Stimulated activated memory B cell treated with anti-CD40 and anti-IgM and Interleukin-4, amounts not matched to agents 10 μg/mL and 1 μg/mL and 100 μg/mL, for 72 hours (primary cell): ENCODE measurements at places on chromosomes 1 and 21.

- ATAC-seq: no peak
Measured at GRCh38 chr1:228279011-228279721, 71.3 kb downstream of the OBSCN start.

GRCh38 chr1:172252958-172253357 is 167.5 kb upstream of the C1orf105 start:
- ATAC-seq: no peak

- peak; percentile 78 for ATAC-seq
Measured at GRCh38 chr1:38858833-38859560, 575 bp downstream of the RRAGC start.

DNA sequence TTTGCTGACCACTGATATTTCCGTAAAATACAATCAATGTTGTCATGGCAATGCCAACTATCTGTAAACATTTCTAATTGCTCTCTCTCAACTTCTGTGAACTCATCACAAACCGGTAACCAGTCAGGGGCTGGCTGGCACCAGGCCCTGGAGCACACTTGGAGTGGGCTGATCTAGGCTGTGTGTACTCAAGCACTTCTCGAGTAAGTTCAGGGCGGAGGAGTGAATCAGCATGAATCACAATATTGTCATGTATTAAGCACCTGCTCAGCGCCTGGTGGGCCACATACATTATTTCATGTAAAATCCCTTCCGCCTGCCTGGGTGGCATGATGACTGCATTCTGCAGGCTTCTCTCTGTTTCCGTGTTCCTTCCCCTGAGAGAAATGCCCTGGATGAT is 212.4 kb downstream of the FOXD2 start:
- no peak for ATAC-seq

- ATAC-seq: peak; percentile 97
Measured at GRCh38 chr1:21334214-21335087, 44.2 kb upstream of the ECE1 start.

DNA sequence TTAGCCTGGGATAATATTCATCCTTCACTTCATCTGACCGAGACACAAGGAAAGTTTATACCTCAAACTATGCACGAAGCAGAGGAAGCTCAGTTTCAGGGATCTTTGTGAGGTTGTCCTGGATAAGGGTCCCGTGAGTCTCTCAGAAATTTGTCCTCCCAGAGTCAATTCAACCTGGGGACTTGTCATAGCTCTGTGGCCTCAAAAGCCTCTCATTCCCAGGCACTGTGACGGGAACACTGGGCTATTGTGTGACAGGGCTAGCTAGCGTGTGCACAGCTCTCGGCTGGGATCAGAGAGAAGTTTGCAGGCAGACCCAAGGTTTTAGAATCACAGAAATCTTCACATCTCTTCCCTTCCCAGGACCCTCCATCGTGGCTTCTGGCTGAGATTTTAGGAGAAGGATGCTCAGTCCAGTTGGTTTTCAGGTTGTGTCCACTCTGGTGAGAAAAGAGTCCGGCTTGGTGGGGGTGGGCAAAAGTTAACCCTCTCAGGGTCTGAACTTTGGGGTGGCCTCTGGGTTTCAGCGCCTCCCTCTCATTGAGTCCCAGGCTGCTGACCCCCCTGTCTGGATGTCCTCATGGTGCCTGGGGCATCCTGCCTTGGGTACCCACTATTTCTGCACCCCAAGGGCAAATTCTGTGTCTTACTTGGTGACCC is 20.4 kb upstream of the LBR start:
- ATAC-seq: no peak

- ATAC-seq: no peak
Measured at GRCh38 chr1:27397749-27398148, 5.3 kb downstream of the GPR3 start.

DNA sequence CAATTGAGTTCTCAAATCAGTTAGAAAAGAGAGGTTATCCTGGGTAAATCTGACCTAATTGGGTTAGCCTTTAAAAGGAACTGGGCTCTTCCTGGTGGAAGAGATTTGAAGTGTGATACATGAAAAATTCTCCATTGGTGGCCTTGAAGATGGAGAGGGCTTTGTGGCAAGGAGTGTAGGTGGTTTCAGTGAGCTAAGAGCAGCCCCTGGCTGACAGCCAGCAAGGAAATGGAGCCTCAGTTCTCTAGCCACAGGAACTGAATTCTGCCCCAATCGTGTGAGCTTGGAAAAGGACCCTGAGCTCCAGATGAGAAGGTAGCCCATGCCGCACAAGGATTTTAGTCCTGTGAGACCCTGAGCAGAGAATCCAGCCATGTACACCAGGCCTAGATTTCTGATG is 12.7 kb upstream of the HYI start:
- ATAC-seq: no peak

DNA sequence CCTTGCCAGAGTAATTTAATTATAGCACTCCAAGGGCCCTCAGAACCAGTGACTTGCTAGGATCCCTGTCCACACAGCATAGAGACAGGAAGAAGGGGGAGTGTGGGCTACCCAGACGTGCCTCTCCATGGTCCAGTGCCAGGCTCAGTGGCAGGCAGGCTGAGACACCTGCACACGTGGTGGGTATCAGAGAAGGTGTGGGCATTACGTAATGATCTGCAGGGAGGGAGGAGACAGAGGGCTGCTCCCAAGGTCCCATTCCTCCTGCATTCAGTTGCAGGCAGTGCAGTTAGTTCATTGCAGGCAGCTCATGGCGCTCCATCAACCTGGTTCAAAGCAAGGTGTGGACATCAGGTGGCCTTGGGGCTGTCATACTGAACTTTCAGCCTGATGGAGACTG is 49.9 kb downstream of the C8B start:
- peak; percentile 39 for ATAC-seq
